ENCODE measurements at places on chromosomes 16 and 17.

- no peak for DNase-seq
Measured at GRCh38 chr16:85396879-85397871, 215.9 kb upstream of the GSE1 start.

GRCh38 chr17:78418326-78419026 lies 40.0 kb downstream of the PGS1 start:
- no peak for DNase-seq

DNA sequence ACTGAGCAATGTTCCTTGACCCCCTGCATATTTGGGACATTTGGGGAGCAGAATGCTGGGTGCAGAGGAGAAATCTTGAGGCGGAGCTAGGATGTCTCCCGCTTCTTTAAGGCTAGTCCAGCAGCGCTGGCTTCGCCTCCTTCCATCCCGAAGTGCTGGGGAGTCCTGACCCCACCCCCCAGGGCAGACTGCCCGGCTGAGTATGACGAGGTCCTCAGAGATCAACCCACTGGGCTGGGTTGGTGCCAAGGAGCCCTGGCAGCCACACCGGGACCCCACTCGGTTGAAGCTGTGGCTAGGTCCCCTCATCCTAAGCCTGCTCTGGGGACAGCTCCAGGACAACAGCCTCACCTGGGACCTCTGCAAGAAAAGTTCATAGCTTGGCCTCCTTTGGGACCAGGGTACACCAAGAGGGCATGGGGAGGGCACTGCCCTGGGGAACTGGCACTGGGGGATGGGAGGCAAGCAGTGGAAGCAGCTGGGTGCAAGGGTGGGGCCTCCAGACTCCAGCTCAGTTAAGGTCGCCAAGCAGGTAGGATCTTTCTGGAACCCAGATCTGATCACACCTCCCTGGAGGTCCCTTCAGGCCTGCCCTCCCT lies 11.0 kb downstream of the RHBDF2 start:
- DNase-seq: no peak

DNA sequence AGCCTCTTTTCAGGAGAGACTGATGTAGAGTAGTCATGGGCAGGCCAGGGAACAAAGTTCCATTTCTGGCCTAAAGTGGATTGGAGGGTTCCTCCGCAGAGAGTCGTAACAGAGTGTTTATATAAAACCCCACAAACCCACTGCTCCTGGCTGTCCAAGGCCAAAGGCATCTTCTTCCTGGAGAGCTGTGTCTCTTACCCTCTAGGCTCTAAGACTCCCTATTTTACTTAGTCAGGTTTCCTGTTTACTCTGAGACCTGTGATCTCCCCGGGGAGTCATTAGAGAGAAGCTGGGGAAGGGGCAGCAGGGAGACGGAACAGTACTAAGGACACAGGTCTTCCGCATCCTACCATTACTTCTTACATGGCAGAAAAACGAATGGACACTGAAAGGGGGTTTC lies 69.5 kb downstream of the HIC1 start:
- DNase-seq: no peak

DNA sequence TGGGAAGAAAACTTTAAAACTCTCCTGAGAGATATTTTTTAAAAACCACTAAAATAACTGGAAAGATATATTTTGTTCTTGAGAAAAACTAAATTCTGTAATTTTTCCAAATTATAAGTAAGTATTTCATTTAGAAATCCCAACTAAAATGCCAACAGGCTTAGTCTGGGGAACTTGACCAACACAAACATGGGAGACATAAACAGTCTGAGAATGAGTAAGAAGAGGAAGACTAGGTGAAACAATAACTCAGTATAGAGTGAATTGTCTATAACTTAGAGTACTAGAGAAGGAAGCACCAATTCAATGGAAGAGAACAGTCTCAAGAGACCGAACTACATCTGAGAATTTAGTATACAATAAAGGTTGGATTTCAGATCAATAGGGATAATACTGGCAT lies 2.9 kb downstream of the CMTM1 start:
- DNase-seq: no peak

DNA sequence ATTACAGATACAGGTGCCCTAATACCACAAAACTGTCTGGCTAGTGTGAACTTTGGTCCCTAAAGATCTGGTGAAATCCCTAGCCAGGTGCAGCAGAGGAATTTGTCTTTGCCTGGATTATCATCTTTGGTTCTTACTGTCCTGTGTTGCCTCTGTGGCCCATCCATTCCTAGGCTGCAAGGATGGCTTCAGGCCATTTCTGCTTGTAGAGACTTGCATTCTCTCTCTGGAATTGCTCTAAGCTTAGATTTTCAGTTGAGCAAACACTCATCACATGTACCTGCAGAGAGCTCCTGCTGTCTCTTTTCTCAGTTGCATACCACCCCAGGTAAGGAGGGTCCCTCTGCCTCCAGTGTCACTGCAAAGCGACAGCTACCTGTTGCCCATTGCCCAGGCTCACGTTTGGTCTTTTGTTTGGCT lies 114.9 kb downstream of the PRKCA start:
- no peak for DNase-seq

DNA sequence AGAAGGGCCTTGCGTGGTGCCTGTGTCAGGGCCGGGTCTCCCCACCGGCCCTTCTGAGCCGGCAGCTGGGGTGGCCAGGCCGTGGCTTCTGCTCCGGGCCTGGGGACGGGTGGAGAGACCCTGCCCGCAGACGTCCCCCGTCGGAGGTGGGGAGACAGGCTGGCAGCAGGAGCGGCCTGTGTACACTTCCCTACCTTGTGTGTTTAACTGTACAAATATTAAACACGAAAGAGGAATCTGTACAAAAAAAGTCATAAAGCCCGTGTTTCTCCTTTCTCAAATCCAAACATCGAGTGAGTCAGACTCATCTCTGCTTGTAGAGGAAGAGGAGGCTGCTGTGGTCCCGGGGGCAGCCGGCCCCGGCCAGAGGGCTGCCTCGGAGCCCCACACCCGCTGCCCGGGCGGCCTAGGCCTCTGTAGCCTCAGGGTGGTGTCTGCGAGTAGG lies 2.0 kb downstream of the CACNA1H start:
- no peak for DNase-seq

GRCh38 chr17:349666-350065 lies 2.9 kb downstream of the RPH3AL start:
- no peak for DNase-seq

GRCh38 chr17:75633486-75634375 lies 497 bp downstream of the SMIM5 start:
- peak; percentile 79 for DNase-seq

DNA sequence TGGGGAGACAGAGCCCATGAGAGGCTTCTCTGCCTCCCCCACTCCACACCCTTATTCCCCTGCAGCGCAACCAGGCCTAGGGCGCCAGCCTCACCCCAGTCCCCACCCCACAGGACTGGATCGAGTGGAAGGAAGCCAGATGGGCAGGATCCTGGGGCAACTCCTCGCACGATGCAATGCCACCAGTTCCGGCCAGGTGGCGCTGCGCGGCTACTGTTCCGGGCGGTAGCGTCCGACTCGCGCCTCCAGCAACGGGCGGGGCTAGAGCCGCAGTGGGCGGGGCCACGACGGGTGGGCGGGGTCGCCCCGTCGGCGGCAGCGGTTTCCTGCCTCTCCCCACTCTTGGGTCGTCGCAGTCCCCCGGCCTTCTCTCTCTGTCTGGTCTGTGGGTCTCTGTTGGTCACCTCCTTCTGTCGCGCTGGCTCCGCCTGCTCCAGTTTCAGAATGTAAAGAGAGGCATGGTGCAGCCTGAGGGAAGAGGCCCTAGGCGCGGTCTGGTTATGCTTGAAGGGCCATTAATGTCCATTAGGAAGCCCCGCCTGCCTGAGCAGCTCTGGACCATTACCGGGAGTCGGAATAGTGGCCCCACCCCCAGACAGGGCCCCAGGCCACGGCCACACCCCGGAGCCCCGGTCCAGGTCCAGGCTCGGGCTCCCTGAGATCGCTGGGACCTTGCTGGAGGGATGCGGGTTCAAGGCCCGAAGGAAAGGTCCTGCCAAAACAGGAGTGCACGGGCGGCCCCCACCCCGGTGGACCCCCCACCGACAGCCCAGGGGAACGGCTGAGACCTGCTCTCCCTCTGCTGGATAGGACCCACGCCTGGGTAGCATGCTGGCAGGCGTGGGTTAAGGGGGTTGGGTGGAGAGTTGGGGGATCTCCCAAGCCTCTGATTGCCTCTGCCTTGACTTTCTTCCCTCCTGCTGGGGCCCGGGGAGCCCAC lies 3.3 kb upstream of the NHERF2 start:
- peak; percentile 79 for DNase-seq

DNA sequence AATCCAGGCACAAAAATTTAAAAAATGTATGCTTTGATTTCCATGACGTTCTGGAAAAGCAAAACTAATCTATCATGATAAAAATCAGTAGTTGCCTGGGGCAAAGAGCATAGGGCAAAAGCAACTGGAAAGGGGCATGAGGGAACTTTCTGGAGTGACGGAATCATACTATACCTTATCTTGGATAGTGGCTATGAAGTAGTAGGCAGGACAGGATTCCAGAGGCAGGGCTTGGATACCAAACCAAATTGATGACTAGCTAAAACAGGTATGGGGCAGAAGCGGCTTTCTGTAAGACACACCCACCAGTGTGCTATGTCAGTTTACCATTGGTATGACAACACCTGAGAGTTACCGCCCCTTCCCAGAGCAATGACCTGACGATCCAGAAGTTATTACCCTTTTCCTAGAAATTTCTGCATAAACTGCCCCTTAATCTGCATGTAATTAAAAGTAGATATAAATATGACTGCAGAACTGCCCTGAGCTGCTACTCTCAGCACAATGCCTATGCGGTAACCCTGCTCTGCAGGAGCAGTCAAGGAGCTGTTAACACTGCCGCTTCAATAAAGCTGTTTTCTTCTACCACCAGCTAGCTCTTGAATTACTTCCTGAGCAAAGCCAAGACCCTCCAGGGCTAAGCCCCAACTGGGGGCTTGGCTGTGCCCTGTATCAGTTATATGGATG lies 56.7 kb downstream of the CFDP1 start:
- DNase-seq: no peak

- no peak for DNase-seq
Measured at GRCh38 chr16:50297301-50298074, 31.1 kb downstream of the ADCY7 start.

GRCh38 chr16:88651276-88651988 lies 579 bp upstream of the CYBA start:
- no peak for DNase-seq

DNA sequence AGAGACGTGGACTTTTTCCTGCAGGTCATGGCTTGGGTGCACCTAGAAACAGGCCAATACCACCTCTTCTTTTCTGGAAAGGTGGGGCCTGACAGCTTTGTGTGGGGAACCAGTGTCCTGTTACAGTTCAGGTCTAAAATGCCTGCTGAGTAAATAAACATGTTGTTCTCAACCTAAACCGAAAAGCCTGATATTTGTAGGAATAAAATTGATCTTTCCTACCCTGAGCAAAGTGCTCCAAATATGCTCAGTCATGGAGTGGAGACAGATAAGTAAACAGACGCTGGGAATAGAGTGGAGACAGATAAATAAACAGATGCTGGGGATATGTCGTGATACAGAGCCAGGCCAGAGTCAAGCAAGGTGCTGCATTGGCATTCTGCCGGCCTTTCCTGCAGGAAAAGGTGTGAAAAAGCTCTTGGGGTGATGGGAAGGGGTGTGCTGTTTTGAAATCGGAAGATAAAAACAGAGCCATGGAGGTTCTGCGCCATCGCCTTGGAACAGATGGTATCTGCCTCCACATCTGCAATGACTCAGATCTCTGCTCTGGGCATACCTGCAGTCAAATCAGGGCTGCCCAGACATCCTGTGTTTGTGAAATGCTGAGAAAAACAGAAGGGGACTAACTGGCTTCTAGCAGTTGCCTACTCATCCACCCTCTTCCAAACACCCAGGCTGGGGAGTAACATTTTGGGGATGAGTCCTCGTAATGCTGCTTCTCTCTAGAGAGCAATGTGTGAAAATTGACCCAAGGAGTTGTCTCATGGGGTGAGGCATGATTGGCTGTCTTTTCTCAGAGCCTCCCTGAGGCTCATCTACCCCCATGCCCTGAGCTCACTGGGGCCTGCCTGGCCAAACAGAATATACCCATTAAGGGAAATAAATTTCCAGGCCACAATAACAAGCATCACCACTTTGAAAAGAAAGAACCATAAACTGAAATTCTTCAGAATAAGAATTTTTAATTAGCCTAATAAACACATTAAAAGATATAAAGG lies 16.8 kb upstream of the TRPV2 start:
- DNase-seq: no peak

DNA sequence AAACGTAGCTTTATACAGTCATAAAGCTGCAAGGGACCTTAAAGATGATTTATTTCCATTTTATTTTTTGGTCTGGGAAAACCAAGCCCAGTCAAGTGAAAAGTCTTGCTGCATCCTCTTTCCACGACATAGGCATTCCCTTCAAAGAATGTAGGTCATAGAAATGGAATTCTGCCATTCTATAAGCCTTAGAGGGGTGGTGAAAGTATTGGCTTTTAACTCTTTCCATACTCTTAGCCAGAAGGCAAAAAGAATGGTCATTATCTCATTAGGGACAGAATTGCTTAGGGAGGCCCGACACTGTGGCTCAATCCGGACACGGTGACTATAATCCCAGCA lies 7.9 kb upstream of the MSL1 start:
- DNase-seq: no peak

DNA sequence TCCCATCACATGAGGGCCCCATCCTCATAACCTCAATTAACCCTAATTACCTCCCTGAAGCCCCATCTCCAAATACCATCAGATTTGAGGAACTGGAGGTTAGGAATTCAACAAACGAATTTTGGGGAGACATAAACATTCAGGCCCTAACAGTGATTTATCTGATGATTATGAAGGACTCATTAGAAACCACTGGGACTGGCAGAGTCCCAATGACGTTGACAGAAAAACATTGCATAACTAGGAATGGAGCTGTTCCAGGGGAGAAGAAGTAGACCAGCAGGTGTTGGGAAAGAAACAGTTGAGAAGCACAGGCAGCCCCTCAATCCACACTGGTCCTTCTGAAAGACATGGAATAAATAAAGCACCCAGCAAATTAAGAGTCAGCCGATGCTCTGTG lies 282.0 kb downstream of the MAP2K4 start:
- no peak for DNase-seq

DNA sequence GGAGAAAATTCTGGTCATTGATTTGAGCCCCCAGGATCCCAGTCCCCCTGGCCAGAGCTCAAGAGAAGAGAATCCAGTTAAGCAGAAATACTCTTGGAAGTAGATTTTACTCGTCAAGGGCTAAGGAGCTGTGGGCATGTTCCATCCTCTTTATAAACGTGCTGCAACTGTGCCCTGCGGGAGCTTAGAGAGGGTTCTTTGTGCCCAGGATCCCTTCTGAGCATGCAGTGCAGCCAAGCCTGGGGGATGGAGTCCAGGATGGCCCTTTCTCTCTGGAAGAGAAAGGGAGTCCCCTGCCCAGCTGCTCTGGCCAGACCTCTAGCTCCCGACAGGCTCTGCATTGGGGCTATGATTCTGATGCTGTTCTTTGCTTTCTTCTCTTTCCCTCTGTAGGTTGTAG lies 9.5 kb upstream of the LGALS9 start:
- DNase-seq: no peak

GRCh38 chr16:31484491-31485171 lies 1.7 kb downstream of the SLC5A2 start:
- no peak for DNase-seq

- DNase-seq: no peak
Measured at GRCh38 chr17:50188531-50188920, 12.9 kb downstream of the COL1A1 start.

Measured in foreskin melanocyte (primary cell).